ENCODE measurements at places on chromosomes 16 and 17.

DNA sequence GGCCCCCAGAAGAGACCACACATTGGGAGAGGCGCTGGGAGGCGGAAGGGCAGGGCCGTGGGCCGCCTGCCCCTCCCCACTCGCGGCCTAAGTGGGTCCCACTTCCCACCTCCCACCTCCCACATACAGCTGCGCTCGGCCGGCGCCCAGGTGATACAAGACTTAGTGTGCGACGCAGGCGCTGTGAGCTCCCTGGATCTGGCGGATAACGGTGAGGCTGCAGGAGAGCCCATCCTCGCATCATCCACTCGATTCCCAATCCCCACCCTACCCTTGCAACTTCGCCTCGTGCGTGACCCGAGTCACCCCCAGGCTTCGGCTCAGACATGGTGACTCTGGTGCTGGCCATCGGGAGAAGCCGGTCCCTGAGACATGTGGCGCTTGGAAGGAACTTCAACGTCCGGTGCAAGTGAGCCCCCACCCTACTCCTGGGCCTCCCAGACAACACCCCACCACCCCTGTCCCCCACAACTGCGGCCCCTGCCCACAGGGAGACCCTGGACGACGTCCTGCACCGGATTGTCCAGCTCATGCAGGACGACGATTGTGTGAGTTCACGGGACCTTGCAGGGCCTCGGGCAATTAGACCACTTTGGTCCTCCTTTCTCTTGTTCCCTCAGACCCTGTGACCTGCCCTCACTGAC, 3.9 kb downstream of the CARMIL2 start:
- no peak for DNase-seq

- DNase-seq, result no peak
Observed at GRCh38 chr17:38547444-38547843, 58.3 kb downstream of the SRCIN1 start.

DNA sequence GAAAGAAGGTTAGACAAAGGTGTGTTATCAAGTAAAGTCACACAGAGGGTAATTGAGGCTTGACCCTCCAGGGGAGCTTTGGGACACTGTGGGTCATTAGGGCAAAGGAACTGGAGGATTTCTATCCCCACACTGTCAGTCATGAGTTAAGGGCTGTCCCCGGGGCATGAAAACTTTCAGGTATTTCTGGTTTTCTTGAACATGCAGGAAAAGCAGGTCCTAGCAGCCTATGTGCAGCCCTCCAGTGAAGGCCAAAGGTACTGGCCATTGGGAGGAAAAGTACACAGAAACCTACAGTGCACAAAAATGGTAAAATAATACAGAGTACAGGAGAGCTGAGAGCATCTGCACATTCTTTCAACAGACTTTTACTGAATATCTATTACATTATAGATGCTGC, 44.4 kb upstream of the SCNN1B start:
- DNase-seq, result no peak

DNA sequence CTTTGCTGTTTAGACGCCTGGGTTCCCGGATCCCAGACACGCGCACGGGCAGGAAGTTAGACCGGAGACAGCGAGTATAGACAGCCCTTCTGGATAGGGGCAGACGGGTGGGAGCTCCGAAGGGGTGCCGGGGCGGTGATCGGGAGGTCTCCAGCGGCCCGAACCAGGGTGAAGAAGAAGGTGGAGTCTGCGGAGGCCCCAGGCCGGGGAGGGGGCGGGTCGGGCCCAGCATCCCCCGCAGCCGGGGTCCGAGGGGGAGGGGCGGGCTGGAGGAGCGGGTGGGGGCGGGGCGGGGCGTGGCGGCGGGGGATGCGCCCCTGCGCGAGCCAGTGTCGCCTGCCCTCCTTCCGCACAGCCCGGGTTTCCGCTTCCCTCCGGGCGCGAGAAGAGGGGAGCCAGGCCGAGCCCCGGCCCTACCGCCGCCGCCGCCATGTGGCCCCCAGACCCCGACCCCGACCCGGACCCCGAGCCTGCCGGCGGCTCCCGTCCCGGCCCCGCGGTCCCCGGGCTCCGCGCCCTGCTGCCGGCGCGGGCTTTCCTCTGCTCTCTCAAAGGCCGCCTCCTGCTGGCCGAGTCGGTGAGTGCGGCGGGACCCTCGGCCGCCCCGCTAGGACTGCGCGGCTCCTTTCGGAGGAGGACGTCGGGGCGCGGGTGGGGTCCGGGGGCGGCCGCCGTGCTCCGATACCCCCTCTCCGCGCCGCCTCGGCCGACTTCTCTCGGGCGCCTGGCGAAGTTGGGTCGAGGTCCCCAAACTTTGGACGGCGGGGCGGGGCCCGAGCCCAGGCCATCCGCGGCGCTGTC, at the start of gene CMTM3:
Gene CMTM3 (plus strand): TSS at position 329 of the 801 bp plus-strand sequence. CDS start 102 bp downstream, at position 431.
- peak; percentile 69 for DNase-seq

DNA sequence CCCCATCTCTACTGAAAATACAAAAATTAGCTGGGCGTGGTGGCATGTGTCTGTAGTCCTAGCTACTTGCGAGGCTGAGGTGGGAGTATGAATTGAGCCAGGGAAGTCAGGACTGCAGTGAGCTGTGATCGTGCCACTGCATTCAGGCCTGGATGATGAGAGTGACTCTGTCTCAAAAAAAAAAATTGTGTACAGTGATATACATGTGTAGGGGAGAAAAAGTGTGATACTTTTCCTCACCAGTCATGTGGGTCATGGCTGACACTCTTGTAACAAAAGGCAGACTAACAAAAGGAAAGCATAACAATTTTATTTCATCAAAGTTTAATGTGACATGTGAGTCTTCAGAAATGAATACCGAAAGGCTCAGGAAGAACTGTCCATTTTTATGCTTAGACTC, 2.0 kb upstream of the ABCC12 start:
- DNase-seq, result no peak

- no peak for DNase-seq
Observed at GRCh38 chr16:28931801-28932225, at the start of gene CD19. Gene CD19, plus strand, starts transcription at chr16:28931971. Its CDS starts 30 bp downstream, at chr16:28932001.

GRCh38 chr17:74252211-74252610, 21.8 kb upstream of the DNAI2 start:
- no peak for DNase-seq

GRCh38 chr16:1830213-1830612, 3.2 kb downstream of the FAHD1 start:
- no peak for DNase-seq

DNA sequence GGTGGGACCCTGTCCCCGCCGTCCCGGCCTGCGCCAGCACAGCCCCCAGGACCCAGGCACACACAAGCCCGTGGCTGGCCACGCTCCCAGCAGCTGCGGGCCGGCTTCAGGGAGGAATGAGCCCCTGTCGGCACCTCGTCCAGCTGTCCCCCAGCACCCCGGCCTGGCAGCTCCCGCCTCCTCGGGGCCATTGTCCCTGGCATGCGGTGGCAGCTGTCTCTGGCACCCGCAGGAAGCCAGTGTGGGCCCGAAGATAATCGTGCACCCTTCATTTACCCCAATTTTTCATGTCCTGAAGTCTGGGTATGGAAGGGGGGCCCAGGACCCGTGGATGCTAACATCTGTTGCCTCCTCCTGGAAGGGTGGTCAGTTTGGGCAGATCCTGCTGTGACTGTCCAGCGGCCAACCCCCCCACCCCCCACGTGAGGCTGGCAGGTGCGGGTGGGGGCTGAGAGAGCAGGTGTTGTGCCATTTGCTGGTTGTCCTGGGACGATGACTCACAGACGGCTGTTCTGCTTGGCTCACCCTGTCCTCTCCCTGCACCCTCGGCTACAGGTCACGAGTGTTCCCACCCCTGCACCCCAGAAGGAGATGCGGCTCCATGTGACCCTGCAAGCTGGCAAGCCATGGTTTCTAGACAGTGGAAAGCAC, 4.0 kb upstream of the LMF1 start:
- DNase-seq, result no peak

DNA sequence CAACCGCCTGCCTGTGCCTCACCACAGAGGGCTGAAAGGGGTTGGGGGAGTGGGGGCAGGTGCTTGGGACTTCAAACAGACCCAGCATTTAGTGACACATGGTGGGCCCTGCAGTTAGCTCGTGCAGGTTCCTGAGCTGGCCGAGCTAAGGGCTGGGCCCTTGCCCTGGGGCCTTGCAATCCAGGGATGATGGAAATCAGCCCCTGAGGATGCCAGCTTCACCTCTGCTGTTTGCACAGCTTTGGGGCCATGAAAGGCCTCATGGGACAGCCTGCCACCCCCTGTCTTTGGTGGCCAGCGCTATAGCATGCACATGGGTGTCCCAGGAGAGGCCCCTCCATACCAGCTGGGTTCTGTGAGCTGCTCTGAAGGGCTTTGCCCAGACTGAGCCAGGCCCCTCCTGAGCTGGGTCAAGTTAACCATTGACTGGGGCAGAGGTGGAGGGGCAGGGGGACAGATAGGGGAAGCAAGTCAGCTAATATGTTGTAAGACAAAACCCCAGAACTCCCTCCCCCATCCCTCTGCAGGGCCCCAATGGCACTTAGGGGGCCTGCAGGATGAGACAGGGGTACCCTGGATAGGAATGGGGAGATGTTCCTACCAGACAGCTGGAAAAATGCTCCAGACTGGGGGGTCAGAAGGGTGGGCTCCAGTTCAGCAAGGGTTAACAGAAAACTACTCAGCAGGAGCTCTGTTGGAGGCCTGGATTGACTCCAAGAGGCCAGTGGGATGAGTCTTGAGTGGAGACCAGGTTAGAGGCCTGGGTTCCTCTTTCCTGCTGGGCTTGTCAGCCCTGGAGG, 692 bp downstream of the PRR15L start:
- DNase-seq, result no peak

DNA sequence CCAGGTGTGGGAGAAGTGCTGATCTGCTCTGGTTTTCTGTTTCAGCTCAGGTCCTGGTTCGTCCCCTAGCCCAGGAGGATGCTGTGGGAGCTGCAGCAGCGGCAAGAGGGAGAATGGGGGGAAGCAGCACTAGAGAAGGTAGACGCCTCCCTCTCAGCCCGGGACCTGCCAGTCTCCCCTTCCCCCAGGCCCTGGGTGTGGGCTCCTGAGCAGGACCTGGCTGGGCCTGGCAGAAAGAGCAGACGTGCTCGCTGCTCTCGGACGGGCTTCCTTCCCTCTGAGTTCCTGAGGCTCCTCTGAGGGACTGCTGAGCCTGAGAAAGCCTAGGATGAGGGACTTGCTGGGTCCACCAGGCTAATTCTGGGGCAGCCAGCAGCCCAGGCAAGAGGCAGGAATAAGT, 3.1 kb downstream of the PRCD start:
- DNase-seq, result no peak

GRCh38 chr16:53784291-53784690, 80.3 kb downstream of the FTO start:
- no peak for DNase-seq

DNA sequence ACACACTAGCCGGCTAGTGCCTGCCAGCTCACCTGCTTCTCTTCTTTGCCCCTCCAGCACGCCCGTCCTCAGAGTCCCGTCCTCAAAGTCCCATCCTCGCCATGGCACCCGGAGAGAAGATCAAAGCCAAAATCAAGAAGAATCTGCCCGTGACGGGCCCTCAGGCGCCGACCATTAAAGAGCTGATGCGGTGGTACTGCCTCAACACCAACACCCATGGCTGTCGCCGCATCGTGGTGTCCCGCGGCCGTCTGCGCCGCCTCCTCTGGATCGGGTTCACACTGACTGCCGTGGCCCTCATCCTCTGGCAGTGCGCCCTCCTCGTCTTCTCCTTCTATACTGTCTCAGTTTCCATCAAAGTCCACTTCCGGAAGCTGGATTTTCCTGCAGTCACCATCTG, 3.6 kb downstream of the SCNN1G start:
- DNase-seq, result no peak

DNA sequence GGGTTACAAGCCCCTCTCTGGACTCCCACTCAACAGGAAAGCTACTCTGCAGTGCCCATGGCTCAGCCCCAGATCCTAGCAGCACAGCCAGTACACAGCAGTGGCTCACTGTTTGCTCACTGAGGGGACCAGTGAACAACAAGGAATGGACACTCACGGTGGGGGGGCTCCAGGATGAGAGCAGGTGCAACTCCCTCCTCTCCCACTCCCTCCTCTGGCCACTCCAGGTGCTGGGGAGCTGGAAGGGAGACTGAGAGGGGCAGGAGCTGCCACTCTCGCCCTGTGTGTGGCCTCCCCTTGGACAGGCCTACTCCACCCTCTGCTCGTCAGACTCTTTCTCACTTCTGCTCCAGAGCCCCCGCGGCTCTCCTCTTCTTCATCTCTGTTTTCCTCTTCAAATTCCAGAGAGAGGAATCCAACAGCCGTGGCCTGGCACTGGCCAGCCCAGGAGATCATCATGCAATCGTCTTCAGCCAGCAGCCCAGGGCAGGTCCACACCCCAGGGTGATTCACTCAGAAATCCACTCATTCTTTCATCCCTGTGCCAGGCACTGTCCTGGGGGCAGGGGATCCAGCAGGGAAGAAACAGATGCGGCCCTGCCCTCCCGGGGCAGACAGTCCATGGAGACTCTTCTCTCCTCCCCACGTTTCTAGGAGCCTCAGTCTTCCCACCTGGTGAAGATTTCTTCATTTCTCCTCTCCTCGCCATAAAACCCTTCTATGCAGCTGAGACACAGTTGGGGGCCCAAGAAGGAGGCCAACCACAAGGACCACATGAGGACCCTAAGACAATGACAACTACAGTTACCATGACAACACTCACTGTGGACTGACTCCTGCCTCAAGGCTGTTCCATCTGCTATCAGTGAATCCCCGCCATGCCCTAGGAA, 30.7 kb downstream of the CFAP20 start:
- no peak for DNase-seq

DNA sequence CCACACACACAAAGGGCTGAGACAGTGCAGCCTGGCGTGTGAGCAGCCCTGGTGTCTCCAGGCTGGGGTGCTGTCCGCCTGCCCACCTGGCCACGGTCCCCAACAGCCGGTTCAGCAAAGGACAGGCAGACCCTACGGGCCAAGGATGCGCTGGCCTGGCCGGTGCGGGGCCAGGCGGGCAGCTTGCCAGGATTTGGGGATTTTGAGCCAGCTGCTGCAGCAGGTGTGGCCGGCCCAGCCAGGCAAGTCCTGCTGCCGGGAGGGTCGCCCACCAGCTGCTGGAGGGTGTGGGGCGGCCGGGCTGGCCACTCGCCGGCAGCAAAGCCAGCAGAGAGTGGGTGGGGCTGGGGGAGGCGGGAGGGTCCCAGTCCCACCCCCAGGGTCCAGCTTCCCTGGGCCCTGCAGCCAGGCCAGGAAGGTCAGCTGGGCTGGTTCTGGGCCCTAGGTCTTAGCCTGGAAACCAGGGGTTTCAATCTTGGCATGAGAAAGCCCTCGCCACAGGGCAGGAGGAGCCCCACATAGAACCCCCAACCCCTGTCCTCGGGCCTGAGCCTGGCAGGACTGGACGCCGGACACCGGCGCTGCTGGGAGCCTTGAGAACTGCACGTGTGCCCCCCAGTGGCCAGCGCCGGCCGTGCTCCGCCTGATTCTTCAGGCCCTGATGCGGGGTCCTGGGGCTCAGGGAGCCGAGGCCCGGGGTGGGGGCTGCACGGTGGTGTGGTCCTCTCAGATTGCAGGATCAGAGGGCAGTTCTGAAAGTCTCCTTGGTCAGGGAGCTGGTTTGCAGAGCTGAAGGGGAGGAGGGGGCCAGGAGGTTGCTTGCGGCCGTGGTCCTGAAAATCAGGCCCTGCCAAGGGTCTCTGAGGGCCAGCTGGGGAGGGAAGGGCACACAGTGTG, 17.6 kb upstream of the SSTR5 start:
- DNase-seq, result no peak

GRCh38 chr17:48571024-48571818, 6.9 kb downstream of the HOXB4 start:
- DNase-seq, result no peak

Measured in central memory CD4-positive, alpha-beta T cell (primary cell).